ENCODE measurements at places on chromosomes 12 and 14. TPM values are rescaled to one million over a fixed set of nuclear protein-coding genes. Genes with fewer than 3 reads are reported as not detected.

DNA sequence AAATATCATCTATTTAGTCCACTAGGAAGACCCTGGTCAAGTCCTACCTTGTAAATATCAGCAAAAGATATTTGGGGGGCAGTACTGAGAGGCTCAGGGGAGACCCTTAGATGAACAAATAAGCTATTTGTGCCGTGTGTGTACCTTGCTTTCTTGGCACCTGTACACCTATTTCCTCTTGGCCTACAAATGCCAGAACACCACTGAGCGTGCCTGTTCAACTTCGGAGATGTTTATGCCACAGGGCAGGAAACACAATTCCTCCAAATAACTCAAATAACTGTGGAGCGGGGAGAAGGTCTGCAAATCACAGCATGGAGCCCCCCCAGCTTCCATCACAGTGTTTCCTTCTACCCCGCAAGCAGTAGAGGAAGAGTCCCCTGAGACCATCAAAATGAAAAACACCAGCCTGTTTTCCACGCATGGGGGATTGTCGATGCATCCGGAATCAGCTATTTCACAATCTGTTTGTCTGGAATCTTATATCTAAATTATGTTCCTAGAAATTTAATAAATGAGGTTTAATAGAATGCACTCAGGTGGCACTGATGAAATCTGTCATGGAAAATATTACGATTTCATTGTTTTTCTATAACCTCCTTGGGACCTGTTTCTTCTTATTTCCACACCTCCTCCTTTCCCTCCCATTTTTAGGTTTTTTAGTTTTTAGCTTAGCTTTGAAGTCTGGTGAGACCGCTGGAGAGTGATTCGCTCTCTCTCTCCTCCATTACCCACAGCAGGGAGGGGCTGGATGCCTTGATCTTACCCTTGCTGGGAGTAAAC is 254.0 kb upstream of the SRRM4 start:
- no peak for DNase-seq

- DNase-seq: no peak
Measured at GRCh38 chr12:15880721-15881120, 1.5 kb upstream of the STRAP start.

GRCh38 chr12:122064780-122065588 is 13.6 kb upstream of the MLXIP start:
- no peak for DNase-seq

- no peak for DNase-seq
Measured at GRCh38 chr14:20177433-20177974, 13.2 kb upstream of the OR11G2 start.

DNA sequence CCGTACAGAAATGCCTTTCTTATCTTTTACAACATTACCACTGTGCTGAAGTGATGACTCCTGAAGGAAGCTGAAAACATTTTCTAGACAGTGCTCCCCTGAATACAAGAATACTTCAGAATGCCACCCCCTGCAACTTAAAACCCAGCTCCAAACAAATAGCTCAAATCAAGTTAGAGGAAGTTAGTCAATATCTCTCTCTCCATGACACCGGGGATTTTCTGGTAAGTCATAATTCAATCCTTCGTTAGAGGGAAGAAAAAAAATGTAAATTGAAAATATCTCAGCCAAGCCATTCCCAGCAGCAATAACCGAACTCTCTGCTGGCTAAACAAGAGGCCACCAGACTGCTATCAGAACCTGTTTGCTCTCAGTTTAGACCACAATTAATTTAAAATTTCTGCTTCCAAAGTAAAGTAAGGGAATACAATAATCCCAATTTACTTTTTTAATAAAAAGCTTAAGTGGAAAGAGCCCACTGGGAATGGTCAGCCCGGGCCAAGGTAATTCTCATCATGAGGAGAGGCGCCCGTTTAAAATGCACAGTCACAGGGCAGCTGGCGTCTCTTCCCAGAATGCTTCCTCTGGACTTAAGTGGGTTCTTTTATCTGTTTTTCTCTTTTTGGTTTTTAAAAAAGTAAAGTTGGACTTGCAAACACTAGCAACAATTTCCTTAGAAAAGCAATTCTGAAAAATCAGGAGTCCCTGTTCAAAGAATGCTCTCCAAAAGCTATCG is 710.1 kb upstream of the STXBP6 start:
- DNase-seq: no peak

DNA sequence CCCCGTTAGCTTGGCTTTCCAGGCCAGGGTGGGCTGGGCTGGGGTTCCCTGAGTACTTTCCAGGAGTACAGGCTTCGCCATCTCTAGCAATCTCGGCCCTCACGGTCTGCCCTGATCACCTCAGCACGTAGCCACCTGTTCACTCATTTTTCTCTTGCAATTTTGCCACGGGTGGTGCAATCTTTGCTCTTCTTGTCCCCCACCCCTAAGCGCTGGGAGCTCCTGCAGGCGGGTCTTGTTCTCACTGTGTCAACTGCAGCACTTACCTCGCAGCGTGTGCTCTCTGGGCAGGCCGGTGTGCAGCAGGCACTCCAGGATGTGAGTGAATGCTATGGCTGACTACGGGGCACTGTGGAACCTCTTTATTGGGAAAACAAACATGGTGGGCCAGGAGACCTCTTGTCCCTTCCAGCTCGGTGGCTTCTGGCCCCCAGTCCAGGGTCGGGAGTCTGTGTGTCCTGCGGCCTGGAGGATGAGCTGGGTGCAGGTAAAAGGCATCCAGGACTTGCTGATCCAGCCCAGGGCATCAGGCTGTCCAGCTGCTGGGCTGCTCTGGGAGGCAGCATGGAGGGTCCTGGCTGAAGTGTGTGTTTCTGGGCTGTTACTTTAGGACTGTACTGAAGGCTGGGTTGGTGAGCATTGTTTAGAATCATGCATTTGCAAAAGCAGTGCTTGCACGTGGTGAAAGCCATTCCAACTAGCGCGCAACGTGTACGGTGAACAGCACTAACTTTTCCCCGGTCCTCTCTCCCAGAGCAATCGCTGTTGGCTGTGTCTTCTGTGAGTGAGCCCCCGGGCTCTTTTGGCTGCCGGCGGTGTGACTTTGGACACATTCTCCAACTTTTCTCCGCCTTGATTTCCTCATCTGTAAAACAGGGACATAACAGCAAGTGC is 1.5 kb upstream of the ULK1 start:
- no peak for DNase-seq

DNA sequence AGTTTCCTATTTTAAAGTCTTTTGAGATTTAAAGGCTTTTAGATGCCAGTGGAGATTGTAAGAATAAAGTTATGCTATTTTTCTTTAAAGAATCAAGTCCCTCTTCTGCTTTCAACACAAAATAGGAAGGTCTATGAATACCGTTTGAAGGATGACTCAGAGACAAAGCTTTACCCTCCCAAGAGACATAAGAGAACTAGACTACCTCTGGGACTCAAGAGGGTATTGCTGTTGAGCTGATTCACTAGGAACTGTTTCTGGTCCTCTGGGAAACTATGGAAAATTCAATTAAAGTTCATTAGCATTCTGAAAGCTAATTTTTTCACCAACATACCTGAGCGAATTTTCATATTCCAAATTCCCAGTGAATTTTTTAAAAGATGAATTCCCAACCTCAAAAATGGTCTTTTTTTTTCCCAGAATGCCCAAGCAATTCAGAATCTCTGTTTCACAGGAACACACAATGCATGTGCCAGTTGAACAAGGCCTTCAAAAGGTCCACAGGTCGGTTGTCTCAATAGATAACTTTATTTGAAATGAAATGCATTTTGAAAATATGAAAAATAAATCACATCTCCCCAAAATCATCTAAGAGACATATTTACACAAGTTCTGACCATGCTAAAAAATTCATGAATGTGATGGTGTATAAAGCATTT is 6.5 kb downstream of the PHLDA1 start:
- no peak for DNase-seq

GRCh38 chr12:90970471-90970870 is 15.5 kb upstream of the CCER1 start:
- no peak for DNase-seq

DNA sequence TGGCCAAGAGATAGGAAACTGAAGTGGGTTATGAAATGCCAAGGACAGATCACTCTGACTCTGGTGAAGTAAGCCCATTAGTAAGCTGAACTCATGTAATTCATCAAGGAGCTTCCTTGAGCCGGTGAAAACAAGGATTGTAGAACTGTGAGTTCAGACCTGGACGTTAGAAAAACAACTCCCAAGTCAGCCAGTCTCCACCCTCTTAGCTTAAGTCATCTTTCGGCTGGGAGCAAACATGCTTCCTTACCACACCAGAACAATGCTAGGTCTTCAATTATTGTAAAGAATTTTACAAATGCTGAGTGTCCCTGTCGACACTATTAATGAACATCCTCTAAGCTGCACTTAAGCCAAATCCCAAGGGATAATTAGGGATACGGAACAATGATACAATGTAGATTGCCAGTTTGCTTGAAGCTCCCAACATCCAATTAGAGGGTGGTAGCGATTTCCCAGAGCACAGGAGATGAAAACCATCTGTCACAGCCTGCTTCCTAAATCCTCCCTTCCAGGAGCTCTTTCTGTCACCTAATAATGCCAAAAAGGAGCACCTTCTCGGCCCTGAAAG is 45.7 kb upstream of the VASH1 start:
- DNase-seq: no peak

- DNase-seq: no peak
Measured at GRCh38 chr12:53602176-53602864, 23.9 kb downstream of the ATF7 start.

DNA sequence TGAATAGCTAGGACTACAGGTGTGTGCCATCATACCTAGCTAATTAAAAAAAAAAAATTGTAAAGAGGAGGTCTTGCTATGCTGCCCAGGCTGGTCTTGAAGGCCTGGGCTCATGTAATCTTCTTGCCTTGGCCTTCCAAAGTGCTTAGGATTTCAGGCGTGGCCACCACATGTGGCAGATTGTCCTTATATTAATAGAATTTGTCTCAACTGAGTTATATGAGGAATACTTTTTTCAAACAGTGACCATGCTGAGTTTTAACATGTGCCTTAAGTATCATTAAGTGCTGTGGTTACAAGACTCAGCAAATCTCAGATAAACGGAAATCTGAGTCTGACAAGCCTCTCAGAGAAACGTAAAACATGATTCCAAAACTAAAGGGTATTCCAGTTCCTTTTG is 83.2 kb upstream of the FERMT2 start:
- DNase-seq: no peak

Gene GARIN6
- total RNA-seq: not detected

Gene EGLN3
- total RNA-seq: 42.9 TPM

Gene OR6S1
- not detected for total RNA-seq

Gene CGRRF1
- total RNA-seq: 20.7 TPM

Gene BRI3BP
- 12.6 TPM for total RNA-seq

Gene DDX24
- 150 TPM for total RNA-seq
